Fibroblast of pulmonary artery (primary cell): ENCODE measurements at places on chromosomes 5 and 9.

- DNase-seq: peak; percentile 68
These were observed 4.0 kb upstream of the RANBP3L start for GRCh38 chr5:36305571-36306326.

- no peak for DNase-seq
These were observed 23.1 kb downstream of the SHLD3 start for GRCh38 chr5:65647941-65648340.

GRCh38 chr9:8679371-8679822, 879.8 kb upstream of the DMAC1 start:
- no peak for DNase-seq

GRCh38 chr5:146337928-146338327, 711 bp upstream of the POU4F3 start:
- no peak for DNase-seq

- peak; percentile 51 for DNase-seq
These were observed 164.8 kb downstream of the HSD17B3 start for GRCh38 chr9:96136992-96137670.

DNA sequence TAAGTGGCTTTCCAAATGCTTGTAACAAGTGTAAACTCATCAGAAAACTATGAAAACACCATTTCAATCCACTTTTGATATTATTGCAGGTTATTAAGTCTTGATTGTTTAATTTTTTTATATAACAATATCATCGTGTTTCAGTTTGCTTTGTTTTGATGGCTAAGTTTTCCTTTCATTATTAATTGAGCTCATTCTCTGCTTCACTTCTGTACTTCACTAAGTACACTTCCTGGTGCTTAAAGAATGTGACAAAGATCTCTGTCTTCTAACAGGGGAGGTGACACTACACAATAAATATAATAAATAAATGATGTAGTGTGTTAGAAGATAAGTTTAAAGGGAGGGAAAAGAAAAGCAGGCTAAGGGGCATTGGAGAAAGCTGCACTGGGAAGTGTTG, 13.0 kb upstream of the RAD23B start:
- no peak for DNase-seq

DNA sequence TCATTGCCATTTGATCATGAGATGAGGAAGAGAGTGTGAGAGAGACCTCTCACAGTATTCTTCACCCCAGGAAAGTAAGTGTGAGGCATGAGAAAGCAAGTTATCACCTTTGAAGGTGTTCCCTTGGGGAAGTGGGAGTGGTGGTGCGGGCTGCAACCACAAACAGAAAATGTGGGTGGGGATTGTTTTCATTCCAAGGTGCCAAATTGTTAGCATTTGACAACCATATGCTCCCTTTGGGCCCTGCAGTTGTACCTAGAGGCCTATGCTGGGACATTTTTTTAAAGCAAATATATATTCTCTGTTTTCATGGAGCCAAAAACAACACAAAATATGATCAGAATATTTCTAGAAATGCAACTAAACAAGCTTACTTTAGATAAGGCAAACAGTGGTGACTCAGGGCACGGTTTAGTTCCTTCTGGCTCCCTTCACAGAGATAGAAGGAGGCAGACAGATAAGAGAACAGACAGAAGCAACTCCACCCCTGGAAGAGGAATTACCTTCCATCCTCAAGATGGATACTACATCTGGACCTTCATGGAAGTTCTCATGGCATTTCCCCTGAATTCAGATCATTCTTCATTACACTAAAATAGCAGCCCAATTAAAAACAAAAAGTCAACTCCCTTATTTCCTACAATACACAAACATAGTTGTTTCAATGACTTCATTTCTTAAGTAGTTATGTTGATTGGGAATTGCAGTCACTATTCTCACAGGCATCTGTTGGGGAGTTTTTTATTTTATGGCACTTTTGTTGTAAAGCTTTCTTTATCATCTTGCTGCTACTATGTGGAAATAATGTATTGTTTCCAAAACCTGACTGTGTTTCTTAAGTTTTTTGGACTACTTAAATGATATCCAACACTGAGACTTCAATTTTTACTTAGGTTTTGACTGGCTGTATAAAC, 416.6 kb downstream of the PLK2 start:
- DNase-seq: peak; percentile 50

- DNase-seq: no peak
These were observed 5.7 kb downstream of the EGR1 start for GRCh38 chr5:138471052-138471361.

DNA sequence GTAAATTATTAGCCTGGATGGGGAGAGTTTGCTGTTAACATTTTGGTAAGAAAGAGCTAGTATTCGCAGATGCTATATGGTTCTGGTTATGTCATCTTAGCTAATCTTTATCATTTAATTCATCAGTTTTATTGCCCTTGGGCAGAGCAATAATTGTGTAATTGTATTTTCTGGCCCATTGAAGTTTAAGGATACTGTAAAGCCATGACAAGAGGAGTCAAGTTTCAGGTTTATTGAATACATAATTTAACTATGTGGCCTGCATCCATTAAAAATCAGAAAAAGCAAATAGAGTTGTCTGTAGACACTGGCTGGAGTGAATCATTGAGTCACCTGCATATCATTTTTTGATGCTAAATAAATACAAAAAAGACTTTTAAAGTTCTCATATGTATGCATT, 255.8 kb downstream of the PRELID2 start:
- no peak for DNase-seq
